ENCODE measurements at places on chromosomes 5 and 9. TPM values are rescaled to one million over a fixed set of nuclear protein-coding genes. Genes with fewer than 3 reads are reported as not detected.

- H3K4me3 ChIP-seq, result no peak overlapping the region
- H3K27me3 ChIP-seq, result no peaks in the 10 kb centered on the region
- no peak for DNase-seq
- no peaks in the 10 kb centered on the region for H3K4me1 ChIP-seq
- H3K36me3 ChIP-seq, result peaks cover 50% of the 10 kb centered on the region
Observed at GRCh38 chr5:71621268-71621667, 34.1 kb downstream of the MCCC2 start.

DNA sequence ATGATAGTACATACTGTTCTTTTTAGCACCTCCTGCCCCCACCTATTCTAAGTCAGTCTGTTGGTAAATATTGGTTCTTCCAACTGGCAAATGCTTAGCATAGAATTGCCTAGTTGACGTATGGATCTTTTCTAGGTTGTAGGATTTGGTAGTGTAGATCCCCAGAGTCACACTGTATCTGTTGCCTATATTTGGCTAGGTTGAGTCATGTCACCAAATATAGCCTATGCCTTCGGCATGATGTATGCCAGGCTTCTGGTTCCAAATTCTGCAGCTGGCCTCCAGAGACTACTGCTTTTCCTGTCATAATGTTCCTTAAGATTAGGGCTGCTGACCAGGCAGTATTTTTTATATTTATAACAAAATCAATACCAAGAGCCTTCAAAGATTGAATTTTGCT lies 38.2 kb downstream of the CPEB4 start:
- no peaks in the 10 kb centered on the region for H3K36me3 ChIP-seq
- H3K4me3 ChIP-seq, result no peak overlapping the region
- peaks cover 22% of the 10 kb centered on the region for H3K4me1 ChIP-seq
- no peak for DNase-seq
- H3K27me3 ChIP-seq, result no peaks in the 10 kb centered on the region
- H3K27ac ChIP-seq, result no peak overlapping the region

- H3K4me3 ChIP-seq, result no peak overlapping the region
- no peak overlapping the region for H3K27ac ChIP-seq
- H3K4me1 ChIP-seq, result peaks cover 8% of the 10 kb centered on the region
- H3K27me3 ChIP-seq, result no peaks in the 10 kb centered on the region
Observed at GRCh38 chr9:107213080-107213479, 70.0 kb upstream of the RAD23B start.

- H3K4me3 ChIP-seq, result no peak overlapping the region
- DNase-seq, result no peak
- H3K27me3 ChIP-seq, result no peaks in the 10 kb centered on the region
Observed at GRCh38 chr9:87109851-87110250, 162.5 kb upstream of the GAS1 start.

DNA sequence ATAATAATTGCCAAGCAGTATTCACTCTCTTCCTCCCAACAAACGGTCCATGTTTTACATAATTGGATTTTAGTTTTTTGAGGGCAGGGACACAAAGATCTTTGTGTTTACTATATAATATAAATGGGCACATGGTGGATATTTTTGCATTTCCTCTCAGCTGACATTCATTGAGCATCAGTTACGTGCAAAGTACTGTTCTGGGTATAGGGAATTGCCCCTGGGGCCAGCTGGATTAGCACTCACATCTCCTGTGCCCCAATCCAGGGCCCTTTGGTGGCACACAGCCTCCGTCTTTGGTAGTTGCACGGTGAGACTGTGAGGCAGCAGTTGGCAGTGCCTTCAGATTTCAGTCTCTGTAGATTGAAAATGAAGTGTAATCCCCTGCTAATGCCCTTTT lies 1.6 kb downstream of the TDRD7 start:
- no peak for DNase-seq
- no peaks in the 10 kb centered on the region for H3K36me3 ChIP-seq
- peaks cover 41% of the 10 kb centered on the region for H3K27me3 ChIP-seq
- H3K27ac ChIP-seq, result no peak overlapping the region

GRCh38 chr9:79764374-79764773 lies 192.6 kb downstream of the TLE4 start:
- peaks cover 28% of the 10 kb centered on the region for H3K4me1 ChIP-seq
- no peak overlapping the region for H3K4me3 ChIP-seq
- peaks cover 22% of the 10 kb centered on the region for H3K27me3 ChIP-seq
- no peaks in the 10 kb centered on the region for H3K36me3 ChIP-seq

DNA sequence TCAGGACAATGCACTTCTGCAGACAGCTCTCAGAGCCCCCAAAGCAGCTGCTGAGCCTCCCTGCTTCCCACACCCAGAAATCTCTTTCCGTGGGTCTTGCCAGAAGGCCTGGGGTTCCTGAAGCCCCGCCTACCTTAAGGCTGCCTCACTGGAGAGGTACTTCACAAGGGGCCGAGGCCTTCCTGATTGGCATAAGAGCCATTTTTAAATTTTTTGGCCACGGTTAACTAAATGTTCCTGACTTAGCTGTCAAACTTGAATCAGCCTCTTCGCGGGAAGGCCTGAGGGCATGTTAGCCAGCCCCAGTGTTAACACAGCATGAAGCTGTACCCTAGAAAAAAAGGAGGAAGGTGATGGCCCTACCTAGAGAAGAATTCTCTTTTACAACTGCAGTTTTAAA lies 20.7 kb upstream of the EPB41L4B start:
- no peak for DNase-seq
- H3K4me3 ChIP-seq, result no peak overlapping the region
- peak overlapping the region; percentile 26 for H3K27ac ChIP-seq

GRCh38 chr5:11809407-11809806 lies 94.8 kb downstream of the CTNND2 start:
- H3K4me1 ChIP-seq, result no peaks in the 10 kb centered on the region
- no peaks in the 10 kb centered on the region for H3K27me3 ChIP-seq
- H3K36me3 ChIP-seq, result no peaks in the 10 kb centered on the region
- H3K4me3 ChIP-seq, result no peak overlapping the region

GRCh38 chr9:128556926-128557634 lies 4.7 kb downstream of the SPTAN1 start:
- H3K27ac ChIP-seq, result no peak overlapping the region
- H3K4me3 ChIP-seq, result no peak overlapping the region
- peaks cover 19% of the 10 kb centered on the region for H3K4me1 ChIP-seq
- H3K36me3 ChIP-seq, result peaks cover 3% of the 10 kb centered on the region
- DNase-seq, result no peak

DNA sequence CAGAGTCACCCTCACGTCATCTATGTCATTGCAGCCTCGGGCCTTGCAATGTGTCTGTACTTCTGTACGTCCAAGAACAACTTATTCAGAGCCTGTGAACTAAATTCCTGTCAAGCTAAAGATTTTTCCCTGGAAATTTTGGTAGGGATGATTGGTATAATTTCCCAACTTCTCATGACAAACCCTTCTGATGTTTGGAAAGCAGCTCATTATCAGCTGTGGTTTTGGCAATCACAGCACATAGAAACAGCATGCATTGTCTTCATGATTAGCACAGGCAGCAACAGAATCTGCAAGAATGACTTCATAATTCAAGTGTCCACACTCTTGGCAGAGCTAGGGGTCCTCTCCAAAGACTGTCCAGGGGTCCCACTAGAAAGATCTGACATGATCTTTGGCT lies 49.5 kb downstream of the APBA1 start:
- no peaks in the 10 kb centered on the region for H3K36me3 ChIP-seq
- no peak overlapping the region for H3K4me3 ChIP-seq
- DNase-seq, result no peak
- no peaks in the 10 kb centered on the region for H3K27me3 ChIP-seq
- H3K27ac ChIP-seq, result no peak overlapping the region
- H3K4me1 ChIP-seq, result peaks cover 9% of the 10 kb centered on the region

DNA sequence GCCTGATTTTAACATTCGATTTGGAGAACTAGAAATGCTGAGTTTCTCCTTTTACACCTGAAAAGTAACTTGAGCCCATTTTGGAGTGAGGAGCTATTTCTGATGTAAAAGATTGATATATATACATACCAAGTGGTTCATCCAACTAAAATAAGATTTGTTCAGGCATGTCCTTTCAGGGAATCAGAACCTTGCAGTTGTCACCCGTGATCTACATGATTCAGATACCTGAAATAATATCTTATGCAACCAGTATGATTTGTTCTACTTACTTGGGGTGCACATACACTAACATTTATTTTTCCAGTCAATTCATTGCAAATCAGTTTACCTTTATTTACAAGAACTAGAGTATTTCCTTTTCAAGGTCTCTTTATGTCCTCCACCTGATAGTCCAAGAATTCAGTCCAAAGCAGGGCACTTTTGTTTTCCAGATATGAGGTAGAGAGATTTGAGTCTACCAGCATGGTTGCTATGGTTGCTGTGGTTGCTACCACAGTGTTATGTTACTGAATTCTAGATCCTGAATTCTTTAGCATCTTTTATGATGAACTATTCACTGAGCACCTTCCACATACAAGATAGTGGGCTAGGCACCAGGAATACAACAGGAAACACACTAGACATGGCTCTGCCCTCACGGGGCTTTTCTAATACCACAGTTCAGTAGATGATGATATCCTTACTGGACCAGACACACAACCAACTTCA lies 49.3 kb downstream of the CCL28 start:
- DNase-seq, result no peak
- peak overlapping the region; percentile 39 for H3K27ac ChIP-seq
- no peak overlapping the region for H3K4me3 ChIP-seq
- H3K36me3 ChIP-seq, result peaks cover 8% of the 10 kb centered on the region

GRCh38 chr5:109589239-109589638 lies 100.5 kb upstream of the MAN2A1 start:
- H3K4me3 ChIP-seq, result no peak overlapping the region
- no peaks in the 10 kb centered on the region for H3K4me1 ChIP-seq
- no peaks in the 10 kb centered on the region for H3K36me3 ChIP-seq
- no peak for DNase-seq
- no peak overlapping the region for H3K27ac ChIP-seq

- H3K27ac ChIP-seq, result no peak overlapping the region
- no peak overlapping the region for H3K4me3 ChIP-seq
- no peak for DNase-seq
- H3K36me3 ChIP-seq, result no peaks in the 10 kb centered on the region
- peaks cover 9% of the 10 kb centered on the region for H3K4me1 ChIP-seq
Observed at GRCh38 chr5:136620016-136620419, 254.7 kb upstream of the TRPC7 start.

- peaks cover 10% of the 10 kb centered on the region for H3K4me1 ChIP-seq
- H3K27me3 ChIP-seq, result peaks cover 49% of the 10 kb centered on the region
- H3K4me3 ChIP-seq, result peak within 1 kb of the TSS; percentile 57
- DNase-seq, result peak; percentile 39
- no peak within 1 kb of the TSS for H3K27ac ChIP-seq
Observed at GRCh38 chr5:35990941-35991611, at the start of gene UGT3A1. Gene UGT3A1 (minus strand): TSS chr5:35991390. CDS start chr5:35991240, 150 bp downstream.

Gene KCNMB1
- total RNA-seq, result 0.22 TPM

Gene PTPA
- 160 TPM for total RNA-seq

Gene PRSS3
- total RNA-seq, result not detected
